Stimulated activated CD8-positive, alpha-beta memory T cell treated with anti-CD3 and anti-CD28 coated beads, Interleukin-2, amount 100 ng/mL, for 48 hours (primary cell): ENCODE measurements at places on chromosomes 13 and 19.

GRCh38 chr19:6374711-6375410 is 872 bp downstream of the PSPN start:
- DNase-seq: no peak

GRCh38 chr13:103066079-103066780 is at the start of gene SLC10A2:
Gene SLC10A2 (minus strand): TSS chr13:103066417. CDS start chr13:103066249, 168 bp downstream.
- DNase-seq: no peak

DNA sequence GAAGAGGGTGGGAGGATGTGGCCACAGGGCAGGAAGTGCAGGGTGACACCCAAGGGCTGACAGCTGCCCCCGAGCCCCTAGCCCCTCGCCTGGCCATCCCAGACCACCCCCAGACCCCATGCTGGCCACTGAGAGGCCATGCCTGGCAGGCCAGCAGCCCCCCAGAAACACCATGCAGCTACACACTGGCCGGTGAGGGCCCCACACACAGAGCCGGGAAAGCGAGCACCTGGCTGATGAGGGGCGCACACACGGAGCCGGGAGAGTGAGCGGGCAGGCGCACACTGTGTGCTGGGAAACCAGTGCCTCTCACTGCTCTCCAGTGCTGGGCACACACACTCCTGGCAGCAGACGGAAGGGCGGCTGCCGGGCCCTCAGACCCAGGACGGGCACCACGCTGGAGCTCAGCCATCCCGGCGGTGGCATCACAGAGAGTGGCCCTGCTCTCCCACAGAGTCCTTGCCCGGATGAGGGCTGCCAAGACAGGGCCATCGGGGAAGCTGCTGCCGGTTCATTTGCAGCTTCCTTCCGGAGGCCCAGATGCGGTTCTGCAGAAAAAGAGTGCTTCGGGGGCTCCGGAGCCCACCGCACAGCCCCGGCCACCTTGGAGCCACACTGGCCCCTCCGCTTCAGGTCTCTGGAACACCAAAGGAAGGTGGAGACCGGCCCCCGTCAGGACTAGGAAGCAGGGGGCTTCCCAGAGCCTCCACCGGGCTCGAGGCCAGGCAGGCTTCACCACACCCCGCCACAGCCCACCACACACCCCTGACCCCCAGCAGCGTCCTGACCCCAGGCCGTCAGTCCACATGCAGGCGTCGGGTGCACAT is 76.4 kb downstream of the SPACA7 start:
- DNase-seq: no peak

DNA sequence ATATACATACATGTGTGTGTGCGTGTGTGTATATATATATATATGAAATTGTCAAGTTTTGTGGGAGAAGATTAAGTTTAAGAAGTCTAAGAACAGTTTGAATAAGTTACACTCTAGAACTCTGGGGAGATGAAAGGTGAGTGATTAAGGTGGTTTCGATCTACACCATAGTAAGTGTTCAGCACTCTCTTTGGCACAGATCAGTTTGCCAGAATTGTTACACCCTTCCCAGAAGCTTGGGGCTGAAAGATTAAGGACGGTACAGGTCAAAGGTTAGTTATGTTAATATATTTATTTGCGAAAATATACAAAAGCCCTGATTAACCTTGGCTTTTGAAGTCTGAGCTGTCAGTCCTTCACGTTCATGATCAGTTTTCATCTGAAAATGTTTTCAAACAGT is 309.1 kb downstream of the KLF5 start:
- no peak for DNase-seq

DNA sequence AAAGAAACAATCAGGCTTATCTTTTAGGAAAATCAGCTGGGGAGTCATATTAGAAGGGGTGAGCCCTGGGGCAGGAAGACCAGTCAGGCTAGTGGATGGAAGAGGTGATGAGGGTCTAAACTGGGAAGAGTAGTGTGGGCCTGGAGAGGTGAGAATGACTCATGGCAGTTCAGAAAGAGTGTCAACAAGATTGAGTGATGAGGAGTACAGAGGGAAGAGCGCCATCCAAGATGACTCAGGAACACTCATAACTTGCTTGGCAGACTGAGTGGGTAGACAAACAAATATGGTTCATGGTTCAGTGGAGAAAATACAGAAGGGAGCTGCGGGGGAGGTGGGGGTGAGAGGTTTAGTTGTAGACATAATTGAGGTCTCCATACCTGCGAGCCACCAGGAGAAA is 17.3 kb upstream of the CLDN10 start:
- no peak for DNase-seq

DNA sequence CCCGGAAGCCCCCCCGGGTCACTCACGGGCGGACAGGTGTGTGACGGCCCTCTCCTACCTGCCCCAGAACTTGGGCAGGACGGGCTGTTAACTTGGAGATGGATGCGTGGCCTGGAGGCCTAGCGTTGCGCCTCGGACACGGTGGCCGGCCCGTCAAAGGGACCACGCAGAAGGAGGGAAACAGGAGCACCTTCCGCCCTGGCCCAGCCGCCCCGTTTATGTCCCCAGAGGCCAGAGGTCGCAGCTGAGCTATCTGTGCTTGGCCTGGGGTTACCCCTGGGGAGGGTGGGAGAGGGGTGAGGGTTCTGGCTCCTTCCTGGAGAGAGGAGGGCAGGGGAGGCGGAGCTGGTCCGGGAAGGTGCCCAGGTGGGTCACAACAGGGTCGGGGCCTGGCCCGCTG is 35.6 kb downstream of the GADD45B start:
- no peak for DNase-seq

GRCh38 chr19:4051175-4052101 is 15.3 kb downstream of the ZBTB7A start:
- DNase-seq: no peak

DNA sequence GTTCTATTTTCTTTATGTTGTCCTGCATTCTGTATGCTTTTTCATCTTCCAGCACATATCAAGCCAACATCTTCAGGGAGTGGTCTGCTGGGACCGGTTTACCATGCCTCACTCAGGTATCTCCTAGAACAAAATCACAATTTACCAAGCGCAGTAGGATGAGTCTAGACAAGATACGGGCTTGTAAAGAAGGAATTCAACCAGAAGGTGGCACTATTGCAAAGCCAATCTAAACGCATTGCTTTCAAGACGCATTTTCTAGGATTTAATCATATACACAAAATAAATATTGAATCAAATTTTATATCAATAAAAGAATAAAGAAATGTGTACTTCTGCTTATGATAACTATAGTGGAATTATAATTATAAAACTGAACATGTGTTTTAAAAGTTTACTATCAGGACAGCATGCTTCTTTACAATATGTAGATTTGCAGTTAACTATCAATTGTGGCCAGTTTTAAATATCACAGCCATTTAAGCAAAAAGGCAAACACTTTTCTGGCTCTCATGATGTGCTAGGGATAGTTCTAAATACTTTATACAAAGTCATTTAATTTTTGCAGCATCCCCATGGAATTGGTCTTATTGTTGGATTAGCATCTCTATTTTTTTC is 16.1 kb upstream of the TPP2 start:
- DNase-seq: no peak

GRCh38 chr19:49823472-49823871 is 5.4 kb downstream of the MED25 start:
- no peak for DNase-seq

DNA sequence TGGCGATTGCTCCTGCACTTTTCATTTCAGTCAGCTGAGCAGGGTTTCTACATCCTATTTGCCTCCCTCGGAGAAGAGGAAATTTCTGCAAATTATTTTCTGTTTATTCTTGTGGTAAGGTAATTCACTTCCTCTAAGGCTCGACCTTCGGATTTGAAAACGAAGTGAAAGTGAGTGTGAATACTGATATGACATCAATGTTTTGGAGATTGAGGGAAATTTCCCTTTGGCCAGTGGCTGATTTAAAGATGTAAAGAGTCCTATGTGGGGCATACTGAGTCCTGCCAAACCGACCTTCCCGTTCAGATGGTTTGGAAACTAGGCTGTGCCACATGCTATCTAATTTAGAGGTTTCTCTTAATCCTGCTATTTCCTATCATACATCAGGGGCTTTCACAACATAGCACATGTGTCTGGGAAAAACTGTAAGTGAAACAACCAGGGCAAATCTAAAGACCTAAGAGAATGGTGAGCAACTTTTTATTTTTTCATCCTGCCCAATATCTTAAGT is 112.3 kb downstream of the POSTN start:
- DNase-seq: no peak

DNA sequence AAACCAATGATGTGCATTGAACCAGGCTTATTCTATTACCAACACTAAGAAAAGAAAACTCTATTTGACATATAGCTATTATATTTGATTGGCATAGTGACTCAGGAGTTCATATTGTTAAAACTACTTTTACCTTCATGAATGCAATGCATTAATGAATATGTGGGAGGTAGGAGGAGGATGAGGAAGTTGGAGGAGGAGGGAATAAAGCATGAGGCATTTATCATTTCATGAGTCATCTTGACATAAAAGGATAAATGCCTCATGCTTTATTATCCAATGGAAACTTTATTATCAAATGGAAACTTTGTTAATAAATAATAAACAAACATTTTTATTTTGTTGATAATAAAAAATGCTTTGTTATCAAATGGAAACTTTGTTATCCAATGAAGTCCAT is 116.5 kb downstream of the SPRY2 start:
- DNase-seq: no peak

GRCh38 chr13:97944396-97945029 is 9.0 kb upstream of the IPO5 start:
- no peak for DNase-seq

- DNase-seq: no peak
These were observed 1115.5 kb upstream of the SLC10A2 start for GRCh38 chr13:104181526-104182231.

DNA sequence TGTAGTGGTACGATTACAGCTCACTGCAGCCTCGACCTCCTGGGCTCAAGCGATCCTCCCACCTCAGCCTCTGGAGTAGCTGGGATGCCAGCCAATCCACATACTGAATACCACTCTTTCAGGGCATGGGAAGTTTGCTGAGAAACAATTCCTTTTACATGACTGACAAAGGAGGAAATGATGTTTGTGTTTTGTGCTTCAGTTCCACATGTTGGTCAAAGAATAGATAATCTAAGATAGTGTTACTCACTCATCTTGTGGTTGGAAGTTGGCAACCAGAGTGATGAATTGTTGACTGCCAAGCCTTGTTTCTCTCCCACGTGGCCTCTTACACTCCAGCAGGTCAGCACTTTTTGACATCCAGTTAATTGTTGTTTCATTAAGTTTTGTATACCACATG is 7.6 kb downstream of the MBD3L2B start:
- no peak for DNase-seq

DNA sequence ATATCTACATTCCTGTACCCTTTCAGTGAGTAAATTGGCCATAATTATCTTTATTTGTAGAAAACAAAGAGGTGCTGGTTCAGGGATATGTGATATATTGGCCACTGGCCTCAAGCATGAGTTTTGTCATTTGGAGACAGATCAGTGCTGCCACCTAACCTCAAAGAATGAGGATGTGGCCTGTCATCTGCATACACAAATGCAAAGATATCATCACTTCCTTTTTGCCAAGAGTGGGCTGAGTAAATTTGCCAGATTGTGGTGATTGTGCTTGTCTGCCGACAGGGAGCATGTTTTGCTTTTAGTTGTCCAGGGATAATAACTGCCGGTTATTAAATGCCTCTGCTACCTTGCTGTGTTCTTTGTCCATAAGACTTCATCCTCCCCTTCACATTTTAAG is 44.2 kb downstream of the WASF3 start:
- no peak for DNase-seq

DNA sequence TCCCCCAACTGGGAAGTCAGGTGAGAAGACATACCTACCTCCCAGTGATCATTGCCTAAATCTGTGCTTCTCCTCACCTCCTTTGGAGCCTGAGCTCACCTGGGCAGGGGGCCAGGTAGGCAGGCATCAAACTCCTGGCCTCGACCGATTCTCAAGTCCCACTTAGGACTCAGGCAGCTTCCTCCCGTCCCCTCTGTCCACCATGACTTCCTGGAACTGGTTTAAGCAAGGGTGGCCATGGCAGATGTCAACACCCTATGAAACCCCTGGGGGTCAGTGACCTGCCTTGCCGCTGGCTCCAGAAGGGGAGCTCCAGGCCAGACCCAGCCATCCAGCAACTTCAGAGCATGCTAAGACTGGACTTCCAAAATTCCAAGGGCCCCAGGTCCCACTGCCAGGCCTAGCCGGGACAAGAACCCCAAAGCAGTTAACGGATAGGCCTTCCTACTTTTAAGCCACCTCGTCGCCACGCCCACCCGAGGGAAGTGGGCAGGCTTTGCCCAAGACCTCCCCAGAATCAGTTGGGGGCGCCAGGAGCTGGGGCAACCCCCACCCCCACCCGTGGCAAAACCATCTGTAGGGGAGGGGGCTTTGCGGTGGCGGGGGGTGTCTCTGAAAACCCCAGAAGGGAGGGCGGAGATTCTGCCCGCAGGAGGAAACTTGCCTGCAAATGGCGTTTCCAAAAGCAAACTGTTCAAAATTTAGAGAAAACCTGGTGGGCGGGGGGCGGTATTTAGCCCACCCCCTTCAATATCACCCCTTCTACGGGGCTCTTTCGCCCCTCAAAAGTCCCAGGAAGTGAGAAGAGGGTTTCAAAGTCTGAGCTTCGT is 657 bp downstream of the PLIN3 start:
- peak; percentile 33 for DNase-seq

DNA sequence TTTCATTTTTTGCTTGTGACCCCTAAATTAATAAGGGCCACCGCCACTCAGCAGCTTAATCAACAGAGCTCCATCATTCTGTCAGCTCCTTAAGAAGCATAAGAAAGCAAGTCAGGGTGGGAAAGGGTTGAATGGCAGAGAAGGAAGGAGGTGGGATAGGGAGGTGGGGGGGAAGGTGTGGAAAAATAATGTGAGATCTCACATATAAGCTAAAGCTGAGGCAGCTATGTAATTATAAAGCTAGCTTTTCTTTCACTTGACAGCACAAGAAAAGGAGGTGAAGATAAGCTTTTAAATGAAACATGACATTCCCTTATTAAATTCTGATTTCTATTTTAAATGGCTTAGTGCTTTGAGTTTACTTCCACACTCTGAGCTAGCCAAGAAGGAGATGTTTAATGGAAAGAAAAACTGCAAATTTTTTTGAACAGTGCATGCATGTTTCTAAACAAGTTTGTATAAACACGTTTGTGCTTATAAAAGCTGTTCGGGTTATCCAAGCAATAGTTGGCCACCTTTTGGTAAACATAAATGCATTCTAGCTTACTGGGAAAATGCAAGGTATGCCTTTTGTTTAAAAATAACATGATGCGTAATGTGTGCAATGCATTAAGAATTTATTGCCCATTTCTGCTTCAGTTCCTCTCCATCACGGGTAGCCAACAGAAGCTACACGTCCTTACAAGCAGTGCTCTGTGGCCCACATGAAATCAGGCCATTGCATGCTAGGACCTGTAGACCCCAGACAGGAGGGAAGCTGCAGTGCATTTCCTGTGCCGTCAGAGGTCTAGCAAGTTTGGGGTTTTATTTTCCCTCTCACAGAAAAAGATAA is 96.2 kb downstream of the LHFPL6 start:
- DNase-seq: no peak

- no peak for DNase-seq
These were observed 442 bp upstream of the FGF14 start for GRCh38 chr13:102402290-102402689.

DNA sequence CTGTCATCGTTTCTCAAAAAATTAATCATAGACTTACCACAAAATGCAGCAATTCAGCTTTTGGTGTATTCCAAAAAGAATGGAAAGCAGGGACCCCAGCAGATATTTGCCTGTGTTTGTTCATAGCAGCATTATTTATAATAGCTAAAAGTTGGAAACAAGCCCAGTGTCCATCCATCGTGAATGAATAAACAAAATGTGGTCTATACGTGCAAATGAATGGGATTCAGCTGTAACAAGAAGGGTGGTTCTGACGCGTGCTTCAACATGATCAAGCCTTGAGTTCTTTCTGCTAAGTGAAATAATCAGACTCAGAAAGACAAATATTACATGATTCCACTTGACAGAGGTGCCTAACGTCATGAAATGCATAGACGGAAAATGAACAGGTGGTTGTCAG is 36.4 kb downstream of the PSG11 start:
- no peak for DNase-seq
